AML-193 (cell line): ENCODE measurements at places on chromosomes 5 and 9.

GRCh38 chr5:144548936-144549335, 378.3 kb downstream of the KCTD16 start:
- no peak for DNase-seq

GRCh38 chr9:38057416-38058195, 11.4 kb downstream of the SHB start:
- no peak for DNase-seq

- no peak for DNase-seq
These were observed 125.3 kb downstream of the TRIM32 start for GRCh38 chr9:116812231-116813030.

GRCh38 chr9:74666625-74667316, 169.6 kb downstream of the RORB start:
- DNase-seq, result no peak

DNA sequence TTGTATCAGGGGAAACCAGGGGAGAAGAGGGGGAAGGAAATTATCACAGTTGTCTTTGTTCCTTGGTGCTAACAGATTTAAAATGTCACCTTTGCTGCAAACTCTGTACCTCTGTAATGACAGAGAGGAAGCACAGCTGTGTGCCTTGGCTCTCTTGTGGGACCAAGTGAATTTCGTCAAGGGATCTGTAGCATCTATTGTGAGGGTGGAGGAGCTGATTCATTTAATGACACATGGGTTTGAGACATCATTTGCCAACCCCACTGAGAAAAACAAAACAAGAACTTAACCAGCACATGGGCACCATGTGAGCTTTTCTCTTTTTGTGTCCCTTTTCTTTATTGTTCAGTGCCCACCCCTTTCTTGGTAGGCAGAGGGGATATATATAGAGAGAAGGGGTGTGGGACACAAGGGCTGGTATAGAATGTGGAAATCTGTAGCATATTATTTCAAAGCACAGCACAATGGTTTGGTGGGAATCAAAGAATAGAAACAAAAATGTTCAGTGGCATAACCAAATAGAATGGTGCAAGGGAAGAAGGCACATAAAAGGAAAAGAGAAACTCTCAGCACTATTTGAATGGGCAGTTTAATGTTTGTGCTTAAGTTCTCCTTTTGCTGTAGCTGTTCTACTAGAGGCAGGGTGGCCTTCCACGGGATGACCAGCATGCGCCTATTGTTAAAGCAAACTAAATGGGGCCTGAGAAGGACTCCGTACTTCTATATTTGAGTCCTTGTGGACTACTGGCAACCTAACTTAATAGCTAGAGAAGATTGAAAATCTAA, 63.3 kb downstream of the LIX1 start:
- peak; percentile 43 for DNase-seq

GRCh38 chr5:155689406-155689805, 637.6 kb upstream of the SGCD start:
- DNase-seq, result no peak

- no peak for DNase-seq
These were observed 927 bp upstream of the CDO1 start for GRCh38 chr5:115817386-115817785.

GRCh38 chr9:78278801-78279200, 18.1 kb upstream of the PSAT1 start:
- DNase-seq, result no peak

DNA sequence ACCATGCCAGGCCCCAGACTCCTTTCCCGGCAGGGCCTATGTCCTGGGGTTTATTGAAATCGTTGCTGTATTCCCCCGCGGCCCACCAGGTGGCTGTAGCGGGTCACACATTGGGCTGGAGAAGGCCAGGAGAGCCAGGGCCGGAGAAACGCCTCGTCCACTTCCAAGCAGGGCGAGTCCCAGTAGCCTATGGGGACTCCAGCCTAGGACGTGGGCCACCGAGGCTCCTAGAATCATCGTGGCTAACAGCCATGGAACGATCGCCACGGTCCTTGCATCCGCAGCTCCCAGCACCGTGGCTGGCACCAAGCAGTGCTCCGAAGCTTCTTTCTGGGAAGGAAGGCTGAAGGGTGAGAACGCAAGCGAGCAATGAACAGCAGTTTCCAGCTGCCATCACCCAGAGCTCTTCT, 87.7 kb downstream of the ENTREP1 start:
- no peak for DNase-seq

DNA sequence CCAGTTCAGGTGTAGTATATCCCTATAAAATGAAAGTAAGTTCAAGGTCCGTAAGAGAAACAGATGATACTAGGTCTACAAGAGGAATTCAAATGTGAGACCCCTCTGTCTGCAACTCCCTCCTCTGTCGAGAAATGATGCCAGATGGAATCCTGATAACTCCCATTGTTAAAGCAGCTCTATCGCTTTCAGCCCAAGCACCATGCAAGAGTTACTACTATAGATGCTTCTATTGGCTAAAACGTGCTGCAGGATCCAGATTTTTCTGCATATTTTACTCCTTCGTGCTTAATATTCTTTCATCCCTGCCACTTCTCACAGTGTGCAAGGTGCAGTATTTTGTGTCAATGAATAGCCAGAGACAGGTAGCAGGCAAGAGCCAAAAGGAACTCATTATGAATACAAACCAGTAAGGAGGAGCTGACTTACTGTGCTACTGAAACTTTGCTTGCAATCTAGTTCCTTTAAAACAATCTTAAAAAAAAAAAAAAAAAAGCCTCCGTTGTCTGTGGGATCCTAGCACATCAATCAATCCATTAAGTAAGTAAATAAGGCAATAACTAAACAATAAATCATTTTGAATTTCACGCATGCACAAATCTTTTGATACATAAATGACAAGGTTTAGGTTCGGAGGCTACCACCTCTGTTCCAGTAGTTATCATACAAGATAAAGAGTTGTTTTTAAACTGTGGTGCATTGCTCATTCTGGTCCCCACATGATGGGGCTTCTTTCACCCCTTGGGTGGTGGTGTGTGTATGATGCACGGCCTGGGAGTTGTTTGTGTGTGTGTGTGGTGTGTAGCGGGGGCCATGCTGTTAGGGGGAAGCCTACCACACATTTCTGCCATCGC, 151.1 kb upstream of the MPDZ start:
- no peak for DNase-seq

DNA sequence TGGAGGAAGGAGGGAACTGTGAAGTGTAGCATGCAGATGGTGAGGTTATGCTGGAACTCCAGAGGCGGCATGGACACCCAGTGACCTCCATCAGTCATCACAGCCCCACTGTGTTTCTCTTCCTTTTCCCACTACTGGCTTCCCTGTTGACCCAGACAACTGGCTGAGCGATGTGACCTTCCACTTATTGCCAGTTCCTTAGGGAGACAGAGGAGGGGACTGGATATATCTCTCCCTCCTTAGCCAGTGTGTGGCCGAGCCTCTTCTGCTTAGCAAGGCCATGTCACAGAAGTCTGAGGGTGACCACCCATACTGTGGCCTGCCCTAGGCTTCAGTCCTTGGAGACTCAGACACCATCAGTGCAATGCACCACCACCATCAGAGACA, 3.0 kb upstream of the PHYKPL start:
- DNase-seq, result no peak
